ENCODE measurements at places on chromosomes 12 and 14.

DNA sequence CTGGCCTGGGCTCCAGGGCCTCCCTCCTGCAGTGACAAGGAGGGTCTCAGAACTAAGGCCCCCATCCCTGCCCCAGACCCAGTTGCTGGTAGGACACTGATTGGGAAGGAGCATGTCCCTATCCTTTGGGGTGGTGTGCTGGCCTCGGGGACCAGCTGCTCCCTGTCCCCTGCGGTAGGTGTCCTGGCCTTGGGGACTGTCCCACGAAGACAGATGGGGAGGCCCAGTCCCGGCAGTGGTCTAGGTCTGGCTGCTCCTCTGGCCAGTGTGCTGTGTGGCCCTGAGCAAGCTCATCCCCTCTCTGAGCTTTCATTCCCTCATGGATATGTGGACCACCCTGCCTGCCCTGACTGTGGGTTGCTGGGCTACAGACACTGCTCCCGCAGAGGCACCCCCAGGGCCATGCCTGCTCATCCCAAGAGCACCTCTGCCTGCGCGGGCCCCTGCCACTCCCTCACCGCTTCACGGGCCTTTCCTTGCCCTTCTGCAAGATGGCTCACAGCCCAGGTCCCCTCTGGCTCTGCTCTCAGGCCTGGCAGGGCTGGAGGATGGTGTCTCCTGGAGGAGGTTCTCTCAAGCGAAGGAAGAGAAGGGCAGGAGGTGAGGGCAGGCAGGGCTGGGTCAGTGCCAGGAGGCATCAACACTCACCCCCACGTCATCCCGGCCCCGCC is 12.5 kb downstream of the AHNAK2 start:
- no peak for DNase-seq

DNA sequence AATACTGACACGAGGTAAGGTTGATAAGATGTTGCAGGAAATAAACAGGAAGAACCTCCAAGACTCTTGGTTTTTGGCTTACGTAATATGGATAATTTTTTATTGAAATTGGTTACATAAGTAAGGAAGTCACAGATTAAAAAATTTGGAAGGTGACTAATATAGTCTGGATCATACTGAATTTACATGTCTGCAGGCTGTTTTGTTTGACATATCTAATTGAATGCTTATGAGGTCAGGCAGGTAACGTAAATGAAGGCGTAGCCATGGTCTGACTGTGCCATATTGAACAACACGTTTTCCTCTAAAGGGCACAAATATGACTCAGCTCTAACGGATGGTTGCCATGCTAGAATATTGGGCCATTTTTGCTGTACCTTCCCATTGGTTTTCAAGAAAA is 648.1 kb upstream of the NOVA1 start:
- no peak for DNase-seq

DNA sequence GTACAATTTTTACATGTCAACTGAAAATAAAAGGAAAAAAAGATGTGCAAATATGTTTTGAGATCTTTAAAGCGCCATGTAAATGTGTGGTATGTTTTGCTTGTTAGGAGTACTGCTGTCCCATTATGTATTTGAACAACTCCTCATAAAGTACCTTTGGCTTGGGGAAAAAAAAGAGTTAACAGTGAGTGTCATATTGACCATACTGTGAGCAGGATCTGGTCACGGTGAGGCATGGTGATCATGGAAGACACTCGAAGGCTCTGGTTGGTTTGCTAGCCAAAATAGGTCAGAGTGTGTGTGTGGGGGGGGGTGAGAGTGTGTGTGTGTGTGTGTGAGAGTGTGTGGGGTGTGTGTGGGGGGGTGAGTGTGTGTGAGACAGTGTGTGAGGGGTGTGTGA is 10.1 kb upstream of the FBXL14 start:
- DNase-seq, result no peak

DNA sequence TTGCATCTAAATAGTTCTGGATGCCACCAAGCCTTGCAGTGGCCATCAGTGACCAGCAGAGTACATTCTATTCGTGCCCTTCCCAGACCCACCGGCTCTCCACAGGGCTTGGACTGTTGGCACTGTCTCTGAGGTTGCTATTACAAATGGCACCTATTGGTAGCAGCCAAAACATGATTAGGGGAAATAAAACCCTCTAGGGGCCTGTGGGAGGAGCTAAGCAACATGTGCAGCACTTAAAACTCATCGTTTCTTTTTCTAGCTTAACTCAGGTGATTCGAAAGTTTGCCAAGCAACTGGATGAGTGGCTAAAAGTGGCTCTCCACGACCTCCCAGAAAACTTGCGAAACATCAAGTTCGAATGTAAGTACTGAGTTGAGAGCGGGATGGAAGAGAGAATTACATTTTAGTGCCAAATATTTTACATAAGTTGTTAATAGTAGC is 65.4 kb upstream of the RIC8B start:
- no peak for DNase-seq

- DNase-seq, result no peak
Measured at GRCh38 chr14:74495356-74495755, 1.8 kb downstream of the ISCA2 start.

DNA sequence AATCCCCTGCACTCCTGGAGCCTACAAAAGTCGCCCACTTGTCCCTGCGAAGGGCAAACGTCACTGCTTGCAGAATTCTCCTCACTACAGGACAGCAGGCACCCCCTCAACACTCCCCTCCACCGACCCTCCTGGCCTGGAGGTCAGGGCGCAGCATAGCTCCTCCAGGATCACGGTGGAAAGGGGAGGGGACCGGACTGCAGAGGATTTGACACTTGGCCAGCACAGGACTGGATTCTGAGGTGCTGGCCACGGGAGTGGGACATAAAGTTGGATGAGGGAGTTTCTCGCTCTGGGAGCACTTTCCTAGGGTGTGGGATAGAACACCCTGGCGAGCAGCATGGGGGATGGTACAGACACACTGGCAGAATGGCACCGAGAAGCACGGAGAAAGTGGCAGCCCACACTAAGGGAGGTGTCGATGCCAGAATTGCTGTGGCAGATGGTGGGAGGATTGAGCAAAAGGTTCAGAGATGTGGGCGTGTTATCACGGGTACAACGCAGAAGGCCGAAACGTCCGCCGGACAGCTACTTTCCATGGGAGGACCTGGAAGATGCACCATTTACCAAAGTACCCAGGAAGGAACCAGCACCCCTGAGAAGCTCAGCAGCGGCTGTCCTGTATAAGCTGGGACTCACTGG is 51.4 kb upstream of the DIO3 start:
- DNase-seq, result no peak

DNA sequence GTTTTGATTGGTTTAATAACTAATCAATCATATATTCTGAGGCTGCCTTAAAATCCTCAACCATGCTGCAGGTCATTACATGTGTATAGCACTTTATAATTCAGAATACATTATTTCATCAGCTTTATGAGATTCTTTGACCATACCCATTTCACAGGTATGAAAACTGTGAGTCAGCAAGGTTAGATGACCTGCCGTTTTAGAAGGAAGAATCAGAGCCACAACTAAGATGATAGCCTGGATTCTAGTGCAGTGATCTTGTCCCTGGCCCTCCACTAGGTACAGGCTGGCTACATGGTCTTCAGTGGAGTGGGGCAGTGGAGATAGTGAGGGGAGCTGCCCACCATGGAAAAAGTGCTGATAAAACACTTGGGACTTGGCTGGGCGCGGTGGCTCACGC is 154.4 kb upstream of the MAX start:
- no peak for DNase-seq

- DNase-seq, result no peak
Measured at GRCh38 chr12:51018956-51019355, 7.2 kb downstream of the SLC11A2 start.

DNA sequence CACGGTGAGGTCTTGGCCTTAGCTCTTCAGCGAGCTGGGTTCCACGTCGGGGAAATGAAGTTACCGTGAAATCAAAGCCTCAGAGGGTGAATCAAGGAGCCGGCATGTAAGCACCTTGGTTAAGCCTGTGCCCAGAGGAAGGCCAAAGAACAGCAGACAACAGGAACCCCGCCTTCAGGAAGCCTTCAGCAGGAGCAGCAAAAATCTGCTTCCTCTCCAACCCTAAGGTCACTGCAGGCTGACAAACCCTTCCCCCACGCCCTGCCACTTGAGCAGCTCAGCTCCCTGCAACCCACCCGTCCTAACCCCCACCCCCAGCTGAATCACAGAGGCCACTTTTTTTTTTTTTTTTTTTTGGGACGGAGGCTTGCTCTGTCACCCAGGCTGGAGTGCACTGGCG is 72.9 kb upstream of the LTA4H start:
- no peak for DNase-seq

DNA sequence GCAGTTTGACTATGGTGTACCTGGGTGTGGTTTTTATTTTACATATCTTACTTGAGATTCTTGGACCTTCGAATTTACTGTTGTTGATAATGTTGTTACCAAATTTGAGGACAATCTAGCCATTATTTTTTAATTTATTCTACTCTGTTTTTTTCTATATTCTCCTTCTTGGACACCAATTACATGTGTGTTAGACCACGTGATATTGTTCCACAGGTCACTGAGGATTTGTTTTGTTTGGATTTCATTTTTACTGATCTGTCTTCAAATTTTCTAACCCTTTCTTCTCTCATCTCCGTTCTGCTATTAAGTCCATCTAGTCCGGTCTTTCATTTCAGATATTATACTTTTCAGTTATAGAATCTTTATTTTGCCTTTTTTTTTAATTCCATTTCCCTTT is 204.9 kb upstream of the BCL2L14 start:
- no peak for DNase-seq

DNA sequence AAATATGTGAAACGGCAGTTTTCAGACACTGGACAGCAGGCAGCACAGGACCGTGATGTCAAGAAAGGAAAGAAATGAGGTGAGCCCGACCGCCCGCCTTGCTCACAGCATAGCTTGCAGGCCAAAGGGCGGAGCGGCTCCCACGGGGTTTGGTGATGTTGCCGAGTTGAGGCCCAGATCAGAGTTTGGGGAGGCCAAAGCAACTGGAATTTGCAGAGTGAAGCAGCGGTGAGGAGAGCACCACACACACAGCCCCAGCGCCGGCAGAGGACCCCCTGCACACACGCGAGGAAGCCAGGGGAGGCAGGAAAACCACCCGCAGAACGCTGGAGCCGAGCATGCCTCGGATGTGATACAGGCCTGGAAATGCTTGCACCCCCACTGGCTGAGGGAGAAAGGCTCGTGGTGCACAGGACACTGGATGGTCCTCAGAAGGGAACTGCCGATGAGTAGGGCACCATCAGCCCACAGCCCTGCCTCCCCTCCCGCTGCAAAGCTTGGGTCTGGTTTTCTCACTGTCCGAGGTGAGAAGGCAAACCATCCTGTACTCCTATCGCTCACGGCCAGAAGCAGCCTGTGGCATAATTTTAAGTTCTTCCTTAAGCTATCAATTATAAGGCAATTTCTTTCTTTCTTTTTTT is 25.7 kb upstream of the PLD4 start:
- DNase-seq, result no peak

Data from T-helper 17 cell (primary cell).